ENCODE measurements at places on chromosomes 7 and 10. TPM values are rescaled to one million over a fixed set of nuclear protein-coding genes. Genes with fewer than 3 reads are reported as not detected.

Gene ITGB8
- total RNA-seq, result 1.4 TPM

Gene ASB15
- not detected for total RNA-seq

Gene NPS
- not detected for total RNA-seq

Gene MALRD1
- not detected for total RNA-seq

Gene SPRN
- 0.20 TPM for total RNA-seq

Data from A549 treated with Mapracorat at 1 μM for 4 hours (cell line).